Fibroblast of skin of right biceps (primary cell): ENCODE measurements at places on chromosomes 3 and 15.

GRCh38 chr15:35308802-35309201 is 223.7 kb upstream of the NANOGP8 start:
- peak; percentile 94 for DNase-seq

GRCh38 chr3:101939361-101940049 is 90.2 kb downstream of the NFKBIZ start:
- DNase-seq = peak; percentile 55

DNA sequence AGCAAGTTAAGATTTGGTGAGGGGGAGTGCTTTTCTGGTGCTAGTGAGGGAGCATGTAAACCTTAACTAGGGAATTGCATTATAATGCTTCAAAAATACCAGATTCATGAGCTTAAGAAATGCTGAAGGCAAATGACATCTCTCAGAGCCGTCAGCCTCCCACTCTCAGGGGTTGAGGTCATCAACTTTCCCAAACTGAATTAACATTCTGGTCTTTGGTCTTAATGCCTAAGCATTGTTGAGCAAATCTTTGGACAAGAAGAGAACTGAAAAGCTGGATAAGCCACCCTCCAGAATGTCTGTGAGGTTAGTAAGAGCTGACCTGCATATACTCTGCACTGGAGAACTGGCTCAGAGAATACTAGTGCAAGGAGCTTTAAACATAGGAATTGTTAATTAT is 124.9 kb upstream of the GAP43 start:
- DNase-seq = no peak

GRCh38 chr3:107983247-107983646 is 107.6 kb downstream of the CD47 start:
- no peak for DNase-seq

DNA sequence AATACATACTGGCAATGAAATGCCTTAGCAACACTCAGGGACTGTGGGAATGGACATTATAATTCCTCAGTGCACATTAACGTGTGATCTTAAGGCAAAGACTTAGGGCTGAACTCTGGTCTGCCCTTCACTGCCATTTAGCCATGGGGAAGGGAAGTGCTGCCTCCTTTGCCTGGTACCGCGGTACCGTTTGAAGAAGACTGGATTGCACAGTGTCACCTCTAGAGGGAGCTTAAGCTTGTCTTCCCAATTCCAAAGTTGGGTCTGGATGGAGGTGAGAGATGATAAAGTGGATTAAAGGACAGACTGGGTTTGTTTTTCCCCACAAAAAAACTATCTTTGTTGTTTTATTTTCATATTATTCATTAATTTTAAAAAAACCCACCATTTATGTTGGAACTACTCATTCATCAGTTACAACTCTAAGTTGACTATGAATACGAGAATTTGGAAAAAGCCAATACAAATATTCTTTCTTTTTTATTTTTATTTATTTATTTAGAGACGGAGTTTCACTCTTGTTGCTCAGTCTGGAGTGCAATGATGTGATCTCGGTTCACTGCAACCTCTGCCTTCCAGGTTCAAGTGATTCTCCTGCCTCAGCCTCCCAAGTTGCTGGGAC is 60.0 kb upstream of the SYN2 start:
- no peak for DNase-seq

GRCh38 chr15:58086491-58086890 is 21.0 kb upstream of the ALDH1A2 start:
- peak; percentile 53 for DNase-seq

DNA sequence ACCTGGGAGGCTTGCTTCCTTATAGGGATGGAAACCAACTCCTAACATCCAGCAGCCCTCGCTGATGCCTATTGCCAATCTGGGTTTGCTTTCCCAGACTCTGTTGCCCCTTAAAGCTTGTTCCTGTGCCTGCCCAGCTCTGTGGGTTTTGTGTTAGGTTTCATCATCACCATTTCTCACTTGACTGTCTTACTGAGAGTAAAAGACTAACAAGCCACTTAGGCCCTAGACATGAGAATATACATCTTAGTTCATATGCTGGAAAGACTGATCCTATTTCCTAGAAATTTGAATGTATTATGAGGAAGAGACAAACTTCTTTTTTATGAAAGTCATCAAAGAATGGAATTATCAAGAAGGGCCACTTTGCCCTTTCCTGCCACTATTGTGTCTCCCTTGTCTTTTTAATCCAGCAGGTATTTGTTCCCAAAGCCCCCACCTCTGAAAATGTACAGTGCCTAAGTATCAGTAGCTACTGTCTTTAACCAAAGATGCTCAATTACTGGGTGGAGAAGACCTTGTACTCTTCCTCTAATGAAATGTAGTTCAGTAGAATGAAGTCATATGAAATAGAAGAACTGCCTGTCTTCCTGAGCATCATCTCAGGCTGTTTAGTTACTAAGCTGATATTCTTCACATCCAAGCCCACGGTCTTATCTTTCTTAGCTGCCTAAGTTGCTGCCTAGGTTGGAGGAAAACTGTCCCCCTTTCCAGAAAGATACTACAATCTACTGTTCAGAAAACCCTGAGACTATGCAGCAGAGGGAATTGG is 59.8 kb upstream of the ZPLD1 start:
- DNase-seq = no peak

DNA sequence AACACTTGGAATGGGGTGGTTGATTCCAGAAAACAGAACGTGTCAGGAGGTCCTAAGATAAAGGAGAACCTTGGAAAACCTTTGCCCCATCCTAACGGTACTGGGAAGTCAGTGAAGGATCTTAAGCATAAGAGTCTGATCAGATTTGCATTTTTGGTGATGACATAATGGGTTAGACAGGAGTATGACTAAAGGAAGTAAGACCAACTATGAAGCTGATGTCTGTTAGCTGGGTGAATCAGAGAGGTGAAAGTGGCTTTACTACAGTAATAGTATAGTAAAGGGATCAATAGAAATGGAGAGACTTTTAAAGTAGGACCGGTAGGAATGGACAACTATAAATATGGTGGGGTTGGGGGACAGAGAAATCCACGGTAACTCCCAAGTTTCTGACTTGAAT is 12.6 kb downstream of the GTF2A2 start:
- DNase-seq = peak; percentile 9

- DNase-seq = no peak
Observed at GRCh38 chr3:46536758-46537157, 29.3 kb downstream of the LRRC2 start.

- DNase-seq = peak; percentile 28
Observed at GRCh38 chr3:44555723-44556122, 730 bp downstream of the ZKSCAN7 start.

- DNase-seq = no peak
Observed at GRCh38 chr3:130946882-130947281, 53.0 kb downstream of the ATP2C1 start.

GRCh38 chr3:7847521-7847920 is 654.1 kb upstream of the LMCD1 start:
- DNase-seq = no peak

DNA sequence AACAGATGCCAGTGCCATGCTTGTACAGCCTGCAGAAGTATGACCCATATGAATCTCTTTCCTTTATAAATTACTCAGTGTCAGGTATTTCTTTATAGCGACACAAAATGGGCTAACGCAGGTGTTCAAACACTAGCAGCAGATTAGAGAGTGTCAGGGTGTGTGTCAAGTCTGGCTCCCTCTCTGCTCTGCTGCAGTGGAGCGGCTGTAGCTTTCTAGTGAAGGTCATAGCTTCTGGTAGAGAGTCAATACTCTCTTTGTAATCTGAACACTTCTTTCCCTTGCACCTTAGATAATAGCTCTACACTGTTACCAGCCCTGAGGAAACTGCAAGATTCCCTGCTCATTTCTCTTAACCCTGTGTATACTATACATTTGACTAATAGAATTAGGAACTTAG is 483.2 kb upstream of the TGFBR2 start:
- no peak for DNase-seq

DNA sequence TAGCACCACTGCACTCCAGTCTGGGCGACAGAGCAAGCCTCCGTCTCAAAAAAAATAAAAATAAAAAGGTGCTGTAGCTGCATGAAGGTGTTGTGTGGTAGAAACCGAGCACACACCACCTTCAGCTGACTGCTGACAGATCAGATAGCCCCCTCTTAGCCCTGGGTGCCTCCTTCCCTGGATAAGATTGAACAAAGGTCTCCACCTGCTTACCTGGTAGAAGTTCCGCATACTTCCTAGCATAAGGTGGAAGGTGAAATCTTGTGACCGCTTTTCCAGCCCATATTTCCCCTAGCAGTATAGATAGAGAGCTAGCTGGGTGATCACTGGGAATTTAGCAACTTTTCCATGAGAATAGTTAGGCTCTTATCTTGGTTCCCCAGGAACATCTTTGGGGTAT is 18.7 kb upstream of the NEO1 start:
- no peak for DNase-seq

GRCh38 chr3:125606291-125606690 is 11.0 kb upstream of the OSBPL11 start:
- DNase-seq = no peak

DNA sequence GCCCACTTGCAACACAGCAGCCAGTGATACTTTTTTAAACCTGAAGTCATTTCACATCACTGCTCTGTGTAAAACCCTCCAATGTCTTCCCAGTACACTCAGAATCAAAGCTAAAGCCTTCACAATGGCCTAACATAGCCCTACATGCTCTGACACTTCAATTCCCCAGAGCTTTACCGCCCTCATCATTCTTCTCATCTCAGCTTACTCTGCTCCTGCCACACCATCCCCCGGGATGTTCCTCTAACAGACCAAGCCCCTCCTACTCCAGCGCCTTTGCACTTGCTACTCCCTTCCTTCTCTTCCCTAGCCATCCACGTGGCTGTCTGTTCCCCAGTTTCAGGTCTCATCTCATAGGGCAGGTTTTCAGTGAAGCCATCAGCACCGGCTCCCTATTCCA is 194.0 kb downstream of the SSR3 start:
- no peak for DNase-seq

DNA sequence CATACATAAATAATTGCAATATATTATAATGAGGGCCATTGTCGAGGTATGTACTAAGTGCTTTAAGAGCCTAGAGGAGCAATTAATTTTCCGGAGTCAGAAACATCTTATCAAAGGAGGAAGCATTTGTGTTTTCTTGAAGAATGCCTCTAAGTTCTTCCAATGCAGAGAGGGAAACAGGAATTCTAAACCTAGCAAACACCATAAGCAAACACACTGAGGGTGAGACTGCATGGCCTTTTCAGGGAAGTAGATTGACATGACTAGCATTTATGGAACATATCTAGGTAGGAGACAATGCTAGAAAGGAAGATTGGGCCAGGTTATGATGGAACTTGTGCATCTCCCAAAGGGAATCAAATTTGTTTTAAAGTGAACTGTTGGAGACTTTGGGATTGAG is 7.2 kb upstream of the PLCL2 start:
- DNase-seq = no peak

GRCh38 chr3:172129850-172130716 is 90.7 kb downstream of the FNDC3B start:
- peak; percentile 99 for DNase-seq

GRCh38 chr15:56804279-56804678 is 71.0 kb upstream of the ZNF280D start:
- no peak for DNase-seq

DNA sequence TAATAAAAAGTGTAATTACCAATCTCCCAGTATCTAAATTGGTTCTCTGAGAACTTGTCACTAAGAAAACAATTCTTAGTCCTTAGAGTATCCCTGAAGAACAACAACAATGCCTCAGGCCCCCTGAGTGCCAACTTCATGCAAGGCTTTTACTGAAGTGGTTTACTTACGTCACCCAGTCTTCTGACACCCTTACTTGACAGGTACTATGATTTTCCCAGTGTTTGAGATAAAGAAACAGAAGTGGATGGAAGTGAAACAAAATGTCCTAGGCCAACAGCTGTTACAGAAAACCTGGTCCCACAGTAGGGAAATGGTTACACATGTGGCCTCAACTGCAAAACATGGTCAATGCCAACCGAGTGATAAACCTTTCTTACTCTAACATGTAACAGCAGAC is 331.1 kb downstream of the FOXP1 start:
- no peak for DNase-seq

- peak; percentile 78 for DNase-seq
Observed at GRCh38 chr3:15360788-15361493, 28.6 kb upstream of the SH3BP5 start.

DNA sequence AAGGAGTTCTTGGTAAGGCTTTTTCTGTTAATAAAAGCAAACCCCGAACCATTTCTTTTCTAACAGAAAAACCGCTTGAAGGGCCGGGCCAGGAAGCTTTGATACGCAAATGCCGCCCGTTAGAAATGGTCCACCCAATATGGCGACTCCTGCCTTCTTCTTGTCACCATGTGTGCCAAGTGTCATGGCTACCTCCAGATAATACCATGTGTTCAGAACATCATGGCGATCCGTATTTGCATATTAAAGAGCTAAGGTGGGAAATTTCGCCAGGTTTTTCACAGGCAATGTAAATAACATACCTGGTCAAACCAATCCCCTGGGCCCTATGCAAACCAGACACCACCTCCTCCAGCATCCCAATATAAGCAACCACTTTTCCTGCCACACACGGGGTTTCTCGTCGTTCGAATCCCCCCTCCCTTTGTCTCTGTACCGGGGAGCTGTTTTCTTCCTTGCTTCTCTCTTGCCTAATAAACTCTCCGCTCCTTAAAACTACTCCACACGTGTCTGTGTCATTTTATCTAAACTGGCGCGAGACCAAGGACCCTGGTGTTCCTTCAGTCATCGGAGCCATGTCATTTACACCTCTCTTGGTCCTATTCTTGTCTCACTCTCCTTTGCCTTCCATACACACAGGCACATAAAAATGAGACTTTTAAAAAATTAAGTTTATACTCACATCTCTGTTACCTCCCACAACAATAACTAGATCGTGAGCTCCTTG is 34.5 kb downstream of the NCEH1 start:
- DNase-seq = no peak
